Effector memory CD8-positive, alpha-beta T cell (primary cell): ENCODE measurements at places on chromosomes 6 and 20.

DNA sequence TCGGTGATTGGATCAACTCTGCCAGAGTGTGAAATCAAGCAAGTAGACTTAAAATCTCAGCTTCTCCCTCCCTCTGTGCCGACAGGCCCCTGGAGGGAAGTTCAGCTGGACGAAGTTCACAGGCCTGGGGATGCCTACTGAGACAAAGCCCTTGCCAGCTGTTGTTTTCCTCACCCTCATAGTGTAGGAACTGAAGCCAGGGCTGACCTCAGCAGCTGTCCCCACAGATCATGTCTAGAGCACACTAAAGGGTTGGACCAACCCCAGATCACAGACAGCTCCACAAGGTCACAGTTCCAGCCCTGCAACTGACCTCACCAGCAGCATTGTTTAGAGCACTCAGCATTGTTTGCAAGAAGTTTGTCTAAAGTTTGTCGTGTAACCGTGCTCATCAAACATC is 261.9 kb upstream of the ECI2 start:
- no peak for DNase-seq

DNA sequence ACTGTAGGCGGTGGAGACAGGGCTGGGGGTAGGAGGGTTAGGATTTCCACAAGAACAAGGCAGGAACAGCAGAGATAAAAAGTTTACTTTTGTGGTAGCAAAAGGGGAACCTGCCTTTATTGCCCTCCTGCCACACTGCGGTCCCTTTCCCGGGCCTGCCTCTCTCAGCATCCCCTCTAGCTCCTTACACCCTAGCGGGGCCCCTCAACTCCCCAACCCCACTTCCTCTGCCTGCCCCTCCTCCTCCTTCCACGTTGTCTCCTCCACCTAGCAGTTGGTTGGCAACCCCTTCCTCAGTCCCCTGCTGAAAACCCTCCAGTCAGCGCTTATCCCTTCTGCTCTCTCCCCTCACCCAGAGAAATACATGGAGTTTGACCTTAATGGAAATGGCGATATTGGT is 714 bp downstream of the AIF1 start:
- DNase-seq: no peak

GRCh38 chr20:7741866-7742265 is 198.4 kb downstream of the HAO1 start:
- no peak for DNase-seq

DNA sequence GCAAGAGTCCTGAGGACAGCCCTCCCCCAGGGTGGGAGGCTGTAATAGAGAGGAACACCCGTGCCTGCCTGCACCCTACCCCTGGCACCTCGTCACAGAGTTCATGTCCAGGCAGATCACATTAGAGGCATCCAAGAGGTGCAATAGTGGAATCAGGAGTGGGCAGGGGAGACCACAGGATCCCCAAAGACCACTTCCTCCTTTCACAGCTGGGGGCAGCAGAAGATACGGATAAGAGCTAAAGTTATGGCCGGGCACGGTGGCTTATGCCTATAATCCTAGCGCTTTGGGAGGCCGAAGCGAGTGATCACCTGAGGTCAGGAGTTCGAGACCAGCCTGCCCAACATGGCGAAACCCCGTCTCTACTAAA is 1.5 kb upstream of the CAPN11 start:
- no peak for DNase-seq
